Spleen (tissue), 13 donors: ENCODE measurements at places on chromosomes 16 and 17. TPM values are rescaled to one million over a fixed set of nuclear protein-coding genes. Genes with fewer than 3 reads are reported as not detected.

GRCh38 chr17:10226930-10227695 lies 28.7 kb upstream of the GAS7 start:
- DNase-seq, result peak; percentile 87

TLCD2 gene
- polyA plus RNA-seq, result 0.28 TPM

DNA sequence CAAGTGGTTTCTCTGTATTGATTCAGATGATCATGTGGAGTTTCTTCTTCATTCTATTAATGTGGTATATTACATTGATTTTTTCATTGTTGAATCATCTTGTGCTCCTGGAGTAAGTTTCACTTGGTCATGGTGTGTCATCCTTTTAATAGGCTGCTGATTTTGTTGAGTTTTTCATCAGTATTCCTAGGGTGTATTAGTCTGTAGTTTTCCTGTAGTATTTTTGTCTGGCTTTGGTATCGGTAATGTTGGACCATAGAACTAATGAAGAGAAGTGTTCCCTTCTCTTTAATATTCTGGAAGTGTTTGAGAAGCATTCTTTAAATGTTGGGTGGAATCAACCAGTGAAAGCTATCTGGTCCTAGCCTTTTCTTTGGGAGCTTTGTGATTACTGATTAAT lies 99.0 kb downstream of the OMG start:
- no peak for DNase-seq

CLEC3A gene
- polyA plus RNA-seq, result not detected

- no peak for DNase-seq
Measured at GRCh38 chr17:5055543-5055942, 20.3 kb upstream of the SLC52A1 start.

DNA sequence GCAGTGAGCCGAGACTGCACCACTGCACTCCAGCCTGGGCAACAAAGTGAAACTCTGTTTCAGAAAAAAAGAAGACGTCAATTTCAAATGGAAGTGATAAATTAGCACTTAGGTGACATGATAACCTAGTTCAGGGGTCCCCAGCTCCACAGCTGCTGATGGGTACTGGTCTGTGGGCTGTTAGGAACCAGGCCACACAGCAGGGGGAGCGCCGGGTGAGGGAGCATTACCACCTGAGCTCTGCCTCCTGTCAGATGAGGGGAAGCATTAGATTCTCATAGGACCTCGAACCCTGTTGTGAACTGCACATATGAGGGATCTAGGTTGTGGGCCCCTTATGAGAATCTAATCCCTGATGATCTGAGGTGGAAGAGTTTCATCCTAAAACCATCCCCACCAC lies 253.0 kb downstream of the FOXL1 start:
- DNase-seq, result no peak

DNA sequence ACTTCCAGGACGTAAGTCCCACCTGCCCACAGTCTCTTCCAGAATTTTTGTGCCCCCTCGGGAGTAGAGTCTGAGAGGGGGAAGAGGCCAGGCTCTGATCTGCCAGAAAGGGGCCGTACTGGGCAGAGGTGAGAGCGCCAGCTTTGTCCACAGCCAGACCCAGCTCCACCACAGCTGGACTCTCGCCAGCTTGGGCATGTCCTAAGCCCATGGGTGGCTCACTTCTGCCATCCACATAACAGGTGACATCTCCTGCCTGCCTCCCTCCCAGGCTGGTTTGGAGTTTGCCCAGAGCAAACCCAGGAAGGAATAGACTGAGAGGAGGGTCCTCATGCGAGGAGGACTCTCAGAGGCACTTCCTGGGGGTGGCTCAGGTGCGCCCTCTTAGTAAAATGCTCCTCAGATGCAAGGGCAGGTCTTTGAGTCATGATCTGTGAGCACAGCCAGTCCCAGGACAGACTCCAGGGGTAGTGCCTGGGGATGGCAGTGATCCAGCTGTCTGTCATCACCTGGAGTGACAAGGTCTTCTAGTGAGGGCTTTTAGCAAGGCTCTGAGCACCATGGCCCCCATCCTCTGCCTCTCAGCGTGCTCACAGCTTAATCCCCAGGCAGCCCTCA lies 89.2 kb downstream of the AMFR start:
- no peak for DNase-seq

DNA sequence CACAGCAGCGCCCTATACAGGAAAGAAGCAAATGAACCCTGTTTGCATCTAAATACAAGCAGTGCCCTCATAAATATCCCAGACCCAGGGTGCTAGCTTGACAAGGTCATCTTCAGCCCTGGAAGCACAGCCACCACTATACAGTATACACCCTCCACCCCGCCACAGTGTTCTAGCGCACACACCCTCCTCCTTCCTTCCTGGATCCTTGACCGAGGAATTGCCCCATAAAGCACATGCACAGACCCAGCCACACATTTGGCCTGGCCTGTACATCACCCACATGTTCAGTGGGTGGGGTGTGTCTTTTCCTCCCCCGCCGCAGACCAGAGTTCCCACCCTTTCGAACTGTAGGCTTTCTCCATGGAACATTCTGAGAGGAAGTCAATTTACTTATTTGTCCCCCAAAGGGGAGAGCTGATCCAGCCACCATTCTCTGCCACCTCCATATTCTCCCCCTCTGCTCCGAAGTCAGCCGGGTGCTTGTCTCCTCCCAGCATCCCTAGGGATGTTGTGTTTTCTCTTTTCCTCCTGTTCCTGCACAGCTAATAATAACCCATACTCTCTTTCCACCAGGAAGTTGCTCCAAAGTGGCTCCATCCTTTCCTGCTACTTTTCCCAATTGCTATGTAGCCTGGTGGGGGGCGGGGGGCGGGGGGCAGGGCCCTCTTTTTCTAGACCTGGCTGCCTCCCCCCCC lies 6.6 kb downstream of the ABI3 start:
- DNase-seq, result peak; percentile 87
